Hepatic stellate cell (primary cell): ENCODE measurements at places on chromosomes 5 and 9.

GRCh38 chr5:79640571-79641055 lies 28.4 kb downstream of the TENT2 start:
- no peak for DNase-seq

- DNase-seq = no peak
Measured at GRCh38 chr9:76619197-76619596, 145.0 kb upstream of the PCA3 start.

GRCh38 chr5:74337254-74337983 lies 303.1 kb downstream of the ENC1 start:
- DNase-seq = no peak

GRCh38 chr5:1173485-1174070 lies 27.8 kb upstream of the SLC6A19 start:
- DNase-seq = no peak

GRCh38 chr5:121596882-121597281 lies 254.8 kb upstream of the FTMT start:
- DNase-seq = no peak

- no peak for DNase-seq
Measured at GRCh38 chr9:81224166-81225081, 464.9 kb downstream of the TLE1 start.

GRCh38 chr9:112571624-112572355 lies 85.2 kb downstream of the KIAA1958 start:
- DNase-seq = no peak

DNA sequence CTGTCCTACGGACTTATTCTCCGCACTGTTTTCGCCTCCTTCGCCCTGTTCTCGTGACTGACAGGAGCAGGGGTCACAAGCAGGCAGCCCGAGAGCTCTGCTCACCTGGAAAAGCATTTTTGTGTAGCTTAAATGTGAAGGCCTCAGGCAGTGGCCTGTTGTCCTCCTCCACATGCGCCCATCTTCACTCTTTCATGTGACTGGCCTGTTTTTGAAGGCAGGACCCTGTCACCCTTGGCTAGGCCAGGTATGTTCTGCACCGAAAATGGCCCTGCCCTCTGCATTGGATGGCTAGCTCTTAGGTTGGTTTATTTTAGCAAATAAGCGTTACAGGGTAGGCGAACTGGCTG lies 614 bp upstream of the CPLANE1 start:
- no peak for DNase-seq

GRCh38 chr9:125241863-125242739 lies 958 bp upstream of the HSPA5 start:
- peak; percentile 27 for DNase-seq
